Naive thymus-derived CD8-positive, alpha-beta T cell (primary cell): ENCODE measurements at places on chromosomes 16 and 17. TPM values are rescaled to one million over a fixed set of nuclear protein-coding genes. Genes with fewer than 3 reads are reported as not detected.

DNA sequence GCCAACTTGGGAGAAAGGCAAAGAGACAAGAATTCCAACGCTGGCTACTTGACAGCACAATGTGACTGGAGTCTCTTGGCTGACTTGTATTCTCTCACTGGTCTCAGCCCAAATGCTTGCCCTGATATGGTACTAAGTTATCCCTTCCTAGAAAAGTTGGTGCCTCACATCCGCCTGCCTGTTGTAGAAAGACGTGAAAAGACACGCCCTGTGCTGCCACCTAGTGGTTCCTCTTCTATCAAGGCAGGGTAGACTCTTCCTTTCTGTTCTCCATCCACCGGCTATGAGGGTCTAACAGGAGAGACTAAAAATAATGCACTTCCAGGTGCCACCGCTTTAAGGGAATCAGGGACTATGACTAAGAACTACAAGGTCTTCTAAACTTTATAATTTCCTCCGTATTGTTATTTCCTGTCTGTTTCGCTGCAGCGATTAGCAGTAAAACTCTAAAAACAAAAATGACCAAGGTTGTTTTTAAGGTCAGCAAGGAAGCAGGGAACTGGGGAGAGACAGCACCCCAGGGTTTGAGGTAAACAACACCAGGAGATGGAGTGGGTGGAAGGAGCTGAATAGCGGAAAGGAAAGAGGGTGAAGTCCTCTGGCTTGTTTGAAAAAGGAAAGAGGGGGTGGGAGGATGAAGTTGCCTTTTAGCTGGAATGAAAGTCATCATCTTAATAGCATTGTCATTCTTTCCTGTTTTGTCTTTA is 109.5 kb downstream of the YPEL2 start:
- H3K4me3 ChIP-seq = no peak overlapping the region
- peak; percentile 72 for DNase-seq
- peaks cover 20% of the 10 kb centered on the region for H3K4me1 ChIP-seq
- no peaks in the 10 kb centered on the region for H3K27me3 ChIP-seq

The TERB1 gene
- total RNA-seq = 0.25 TPM

- no peak overlapping the region for H3K27ac ChIP-seq
- peaks cover 4% of the 10 kb centered on the region for H3K27me3 ChIP-seq
- peaks cover 5% of the 10 kb centered on the region for H3K4me1 ChIP-seq
- H3K4me3 ChIP-seq = no peak overlapping the region
- DNase-seq = no peak
- H3K36me3 ChIP-seq = no peaks in the 10 kb centered on the region
These were observed 37.9 kb upstream of the METTL16 start for GRCh38 chr17:2549392-2550211.

GRCh38 chr17:83079352-83079747 is at the start of gene METRNL:
METRNL (plus strand) TSS chr17:83079609; CDS start chr17:83079816, 207 bp downstream.
- peaks cover 6% of the 10 kb centered on the region for H3K4me1 ChIP-seq
- no peaks in the 10 kb centered on the region for H3K36me3 ChIP-seq
- peak; percentile 43 for DNase-seq
- peak within 1 kb of the TSS; percentile 47 for H3K4me3 ChIP-seq
- H3K27ac ChIP-seq = peak within 1 kb of the TSS; percentile 49

DNA sequence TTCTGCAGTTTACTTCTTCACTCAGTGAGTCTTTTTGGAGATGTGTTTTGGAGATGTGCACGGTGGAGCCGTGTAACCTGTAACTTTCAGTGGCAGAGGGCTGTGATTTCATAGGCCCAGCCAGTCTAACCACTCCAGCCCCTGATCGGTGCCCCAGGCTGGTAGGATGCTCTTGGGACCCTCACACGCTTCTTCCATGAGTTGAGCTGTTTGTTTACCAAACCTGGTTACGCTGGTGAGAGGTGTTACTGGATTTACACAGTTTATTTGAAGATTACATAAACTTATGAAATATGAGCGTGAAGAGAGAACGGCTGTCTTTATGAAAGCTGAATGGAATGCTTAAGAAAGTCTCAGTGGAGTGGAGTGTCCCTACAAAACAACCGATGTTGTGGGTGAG is 96.7 kb downstream of the CMIP start:
- no peak overlapping the region for H3K4me3 ChIP-seq
- DNase-seq = no peak
- no peak overlapping the region for H3K27ac ChIP-seq
- no peaks in the 10 kb centered on the region for H3K27me3 ChIP-seq
- peaks cover 67% of the 10 kb centered on the region for H3K4me1 ChIP-seq

- H3K27me3 ChIP-seq = no peaks in the 10 kb centered on the region
- H3K4me1 ChIP-seq = peaks cover 32% of the 10 kb centered on the region
- H3K36me3 ChIP-seq = no peaks in the 10 kb centered on the region
- peak overlapping the region; percentile 7 for H3K4me3 ChIP-seq
- DNase-seq = no peak
- peak overlapping the region; percentile 34 for H3K27ac ChIP-seq
These were observed 4.6 kb downstream of the ZSCAN10 start for GRCh38 chr16:3094289-3095027.

The B4GALNT2 gene
- total RNA-seq = not detected

- no peak for DNase-seq
- H3K36me3 ChIP-seq = no peaks in the 10 kb centered on the region
- H3K27me3 ChIP-seq = no peaks in the 10 kb centered on the region
These were observed 171.8 kb upstream of the TBX2 start for GRCh38 chr17:61227866-61228265.

GRCh38 chr17:72378414-72379390 is 257.9 kb downstream of the SOX9 start:
- peaks cover 2% of the 10 kb centered on the region for H3K4me1 ChIP-seq
- H3K27ac ChIP-seq = no peak overlapping the region
- no peak for DNase-seq
- H3K36me3 ChIP-seq = no peaks in the 10 kb centered on the region
- H3K27me3 ChIP-seq = peaks cover 2% of the 10 kb centered on the region

DNA sequence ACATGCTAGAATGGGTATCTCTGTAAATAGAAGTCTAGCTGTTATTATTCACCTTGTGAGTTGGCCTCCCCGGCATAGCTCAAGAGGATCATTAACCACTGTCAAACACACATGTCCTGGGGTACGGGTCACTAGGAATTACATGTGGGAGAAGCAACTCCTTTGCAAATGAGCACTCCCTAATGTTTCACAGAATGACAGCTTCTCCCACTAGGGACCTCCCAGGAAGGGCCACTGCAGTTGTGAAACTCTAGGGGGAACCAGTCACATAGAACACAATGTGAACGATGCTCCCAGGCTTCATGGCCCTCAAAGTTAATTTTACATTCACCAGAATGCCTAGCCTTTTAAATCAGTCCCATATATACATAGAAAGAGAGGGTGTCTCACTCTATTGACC is 12.4 kb upstream of the ZNF19 start:
- H3K27ac ChIP-seq = no peak overlapping the region
- no peaks in the 10 kb centered on the region for H3K4me1 ChIP-seq
- DNase-seq = no peak
- H3K36me3 ChIP-seq = no peaks in the 10 kb centered on the region

DNA sequence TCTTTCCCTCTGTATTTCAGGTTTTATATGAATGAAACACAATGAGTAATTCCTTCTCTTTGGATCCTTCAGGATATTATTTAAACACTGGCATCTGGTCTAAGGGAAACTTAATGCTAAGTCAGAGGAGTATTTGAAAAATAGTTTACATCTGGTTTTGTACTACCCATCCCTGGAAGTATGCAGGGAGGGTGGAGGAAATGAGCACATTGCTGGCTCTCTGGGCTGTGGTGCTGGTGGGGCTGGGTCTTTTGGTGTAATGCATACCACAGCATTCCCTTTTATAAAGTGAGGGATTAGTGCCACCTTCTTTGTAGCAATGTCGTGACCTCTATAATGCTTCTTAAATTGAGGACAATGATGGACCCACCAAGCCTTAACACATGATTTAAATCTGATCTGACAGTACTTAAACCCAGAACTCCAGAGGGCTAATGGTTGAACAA is 105.5 kb upstream of the AXIN2 start:
- no peak overlapping the region for H3K27ac ChIP-seq
- H3K27me3 ChIP-seq = no peaks in the 10 kb centered on the region
- DNase-seq = no peak

- H3K27me3 ChIP-seq = no peaks in the 10 kb centered on the region
- no peaks in the 10 kb centered on the region for H3K4me1 ChIP-seq
- no peak overlapping the region for H3K27ac ChIP-seq
- no peak overlapping the region for H3K4me3 ChIP-seq
- no peak for DNase-seq
- no peaks in the 10 kb centered on the region for H3K36me3 ChIP-seq
These were observed 417.0 kb upstream of the HSBP1 start for GRCh38 chr16:83390759-83391158.

The TBC1D3 gene
- total RNA-seq = not detected

GRCh38 chr17:65470783-65471182 is 90.7 kb downstream of the AXIN2 start:
- H3K27me3 ChIP-seq = no peaks in the 10 kb centered on the region
- H3K27ac ChIP-seq = no peak overlapping the region
- no peak for DNase-seq
- no peak overlapping the region for H3K4me3 ChIP-seq

The KRTAP2-1 gene
- total RNA-seq = not detected

DNA sequence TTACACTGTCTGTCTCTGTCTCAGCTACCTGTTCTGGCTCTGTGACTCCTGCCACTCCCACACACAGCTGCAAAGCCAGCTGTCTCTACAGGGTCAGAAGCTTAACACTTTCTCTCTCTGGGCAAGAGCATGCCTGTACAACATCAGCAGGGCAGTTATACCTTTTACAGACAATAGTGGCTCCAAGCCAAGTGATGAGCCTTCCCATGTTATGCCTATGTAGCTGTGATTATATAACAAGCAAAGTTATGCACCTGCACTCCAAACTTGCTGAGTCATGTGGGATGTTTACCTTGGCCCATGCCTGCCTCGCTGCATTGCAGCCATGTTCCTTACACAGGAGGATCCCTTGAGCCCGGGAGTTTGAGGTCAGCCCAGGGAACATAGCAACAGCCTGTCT is 31.8 kb upstream of the APPBP2 start:
- no peak overlapping the region for H3K27ac ChIP-seq
- DNase-seq = peak; percentile 7
- no peaks in the 10 kb centered on the region for H3K4me1 ChIP-seq
- no peaks in the 10 kb centered on the region for H3K27me3 ChIP-seq

GRCh38 chr16:4021916-4022315 is 94.3 kb downstream of the ADCY9 start:
- DNase-seq = no peak
- peaks cover 2% of the 10 kb centered on the region for H3K36me3 ChIP-seq
- H3K4me3 ChIP-seq = no peak overlapping the region
- peaks cover 12% of the 10 kb centered on the region for H3K4me1 ChIP-seq
- no peak overlapping the region for H3K27ac ChIP-seq

The MT1G gene
- not detected for total RNA-seq

DNA sequence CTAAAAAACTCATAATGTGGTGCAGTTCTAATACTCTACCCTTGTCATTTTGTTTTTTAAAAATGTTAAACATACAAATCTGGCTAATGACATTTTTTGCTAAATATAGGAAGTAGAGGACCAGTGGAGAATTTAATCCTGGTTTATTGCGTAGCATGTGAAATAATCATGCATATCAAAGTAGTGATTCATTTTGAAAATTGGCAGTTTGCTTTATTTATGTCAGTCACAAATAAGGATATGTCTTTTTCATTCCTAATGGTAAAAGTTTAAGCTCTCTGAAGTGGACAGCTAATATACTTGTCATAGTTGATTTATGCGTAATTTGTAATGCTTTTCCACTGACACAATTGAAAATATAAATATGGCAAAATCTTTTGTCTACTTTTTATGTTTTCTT is 224.2 kb downstream of the BCAS3 start:
- no peak for DNase-seq
- no peaks in the 10 kb centered on the region for H3K4me1 ChIP-seq

The CDK12 gene
- total RNA-seq = 113 TPM

The PITPNM3 gene
- total RNA-seq = 0.44 TPM

The PDK2 gene
- 45.3 TPM for total RNA-seq

- H3K4me1 ChIP-seq = peaks cover 41% of the 10 kb centered on the region
- no peak for DNase-seq
- H3K36me3 ChIP-seq = no peaks in the 10 kb centered on the region
- peak overlapping the region; percentile 50 for H3K27ac ChIP-seq
- H3K4me3 ChIP-seq = no peak overlapping the region
These were observed 244.9 kb downstream of the FTO start for GRCh38 chr16:53948734-53949430.

The KRTAP2-2 gene
- not detected for total RNA-seq

- H3K36me3 ChIP-seq = no peaks in the 10 kb centered on the region
- H3K4me3 ChIP-seq = no peak overlapping the region
- H3K27ac ChIP-seq = no peak overlapping the region
- H3K27me3 ChIP-seq = peaks cover 64% of the 10 kb centered on the region
- H3K4me1 ChIP-seq = peaks cover under 1% of the 10 kb centered on the region
These were observed 6.0 kb upstream of the RHBDL3 start for GRCh38 chr17:32259586-32259985.

The ZNF750 gene
- not detected for total RNA-seq

The TBC1D3D gene
- total RNA-seq = 3.5 TPM

GRCh38 chr16:25925421-25925820 is 233.7 kb downstream of the HS3ST4 start:
- H3K4me1 ChIP-seq = no peaks in the 10 kb centered on the region
- DNase-seq = no peak
- peaks cover 6% of the 10 kb centered on the region for H3K36me3 ChIP-seq
- no peak overlapping the region for H3K4me3 ChIP-seq
- H3K27ac ChIP-seq = no peak overlapping the region
